Activated naive CD4-positive, alpha-beta T cell treated with anti-CD3 and anti-CD28 coated beads, Interleukin-2, amount 50 U/mL, for 16 hours (primary cell): ENCODE measurements at places on chromosomes 16 and 17.

DNA sequence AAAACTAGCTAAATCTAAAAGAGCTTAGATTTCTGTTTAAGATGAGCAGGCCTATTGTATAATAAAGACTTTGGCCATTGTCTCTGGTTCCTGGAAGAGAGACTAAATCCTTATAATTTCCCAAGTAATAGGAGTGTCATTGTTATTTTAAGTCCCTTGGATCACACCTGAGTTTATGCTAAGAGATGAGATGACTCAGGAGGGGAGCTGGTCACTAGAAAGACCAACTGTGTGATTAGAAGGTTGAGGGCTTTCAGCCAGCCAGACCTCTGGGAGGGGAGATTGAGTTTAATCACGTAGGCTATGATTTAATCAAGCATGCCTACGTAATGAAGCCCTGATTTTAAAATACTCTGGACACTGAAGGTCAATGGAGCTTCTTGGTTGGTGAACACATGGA, 156.9 kb upstream of the C17orf78 start:
- DNase-seq = no peak

- no peak for DNase-seq
Measured at GRCh38 chr17:68777243-68777855, 176.2 kb upstream of the FAM20A start.

GRCh38 chr17:4438162-4438944, 4.6 kb downstream of the SPNS3 start:
- DNase-seq = no peak

DNA sequence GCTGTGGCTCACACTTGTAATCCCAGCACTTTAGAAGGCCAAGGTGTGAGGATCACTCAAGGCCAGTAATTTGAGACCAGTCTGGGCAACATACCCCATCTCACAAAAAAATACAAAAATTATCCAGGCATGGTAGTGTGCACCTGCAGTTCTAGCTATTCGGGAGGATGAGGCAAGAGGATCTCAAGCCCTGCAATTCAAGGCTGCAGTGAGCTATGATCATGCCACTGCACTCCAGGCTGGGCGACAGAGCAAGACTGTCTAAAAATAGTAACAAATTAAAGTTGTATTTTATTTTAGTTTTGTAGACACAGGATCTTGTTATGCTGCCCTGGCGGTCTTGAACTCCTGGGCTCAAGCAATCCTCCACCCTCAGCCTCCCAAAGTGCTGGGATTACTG, 18.2 kb downstream of the USP31 start:
- DNase-seq = no peak

- DNase-seq = no peak
Measured at GRCh38 chr16:11992008-11992584, 15.6 kb downstream of the SNX29 start.

GRCh38 chr16:82955741-82956348, 329.1 kb downstream of the CDH13 start:
- DNase-seq = no peak

- DNase-seq = no peak
Measured at GRCh38 chr16:69157196-69157595, 24.7 kb downstream of the UTP4 start.

DNA sequence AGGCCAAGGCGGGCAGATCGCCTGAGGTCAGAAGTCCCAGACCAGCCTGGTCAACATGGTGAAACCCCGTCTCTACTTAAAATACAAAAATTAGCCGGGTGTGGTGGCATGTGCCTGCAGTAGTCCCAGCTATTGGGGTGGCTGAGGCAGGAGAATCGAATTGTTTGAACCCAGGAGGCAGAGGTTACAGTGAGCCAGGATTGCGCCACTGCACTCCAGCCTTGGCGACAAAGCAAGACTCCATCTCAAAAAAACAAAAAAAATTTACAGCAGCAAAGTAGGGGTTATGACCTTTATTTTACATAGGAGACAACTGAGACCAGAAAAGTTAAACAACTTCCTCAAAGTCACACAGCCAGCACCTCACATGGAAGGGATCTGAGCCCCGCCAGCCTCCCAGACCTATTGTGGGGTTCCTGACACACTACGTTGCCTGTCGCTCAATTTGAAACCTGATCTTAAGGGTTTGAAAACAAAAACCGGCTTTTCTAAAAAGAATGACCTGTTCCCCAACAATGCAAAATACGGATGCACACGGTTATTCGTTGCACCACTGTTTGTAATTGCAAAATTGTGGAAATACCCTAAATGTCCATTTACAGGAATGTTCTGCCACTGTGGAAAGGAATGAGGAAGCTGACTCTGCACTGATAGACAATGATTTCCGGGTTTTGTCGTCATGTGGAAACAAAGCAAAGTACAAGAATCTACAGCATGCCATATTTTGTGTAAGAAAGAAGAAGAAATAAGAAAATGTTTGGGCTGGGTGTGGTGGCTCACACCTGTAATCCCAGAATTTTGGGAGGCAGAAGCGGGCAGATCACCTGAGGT, 77.2 kb downstream of the CNGB1 start:
- no peak for DNase-seq
